ENCODE measurements at places on chromosomes 1 and 21. TPM values are rescaled to one million over a fixed set of nuclear protein-coding genes. Genes with fewer than 3 reads are reported as not detected.
A peak's percentile ranks its signal among the peaks of the same experiment; 100 is the strongest.

GRCh38 chr1:112754116-112754628 lies 39.0 kb upstream of the PPM1J start:
- no peak for DNase-seq

- no peak for DNase-seq
These were observed 19.5 kb upstream of the TNFRSF1B start for GRCh38 chr1:12147201-12147701.

- no peak for DNase-seq
These were observed 124.6 kb upstream of the IVNS1ABP start for GRCh38 chr1:185441605-185442004.

GRCh38 chr1:115717541-115717940 lies 51.0 kb downstream of the CASQ2 start:
- no peak for DNase-seq

- peak; percentile 98 for DNase-seq
These were observed at the start of gene LIX1L for GRCh38 chr1:145957443-145958319. LIX1L (minus strand) TSS chr1:145958017; CDS start chr1:145957927, 90 bp downstream.

- no peak for DNase-seq
These were observed 13.2 kb upstream of the UMODL1 start for GRCh38 chr21:42057851-42058437.

DNA sequence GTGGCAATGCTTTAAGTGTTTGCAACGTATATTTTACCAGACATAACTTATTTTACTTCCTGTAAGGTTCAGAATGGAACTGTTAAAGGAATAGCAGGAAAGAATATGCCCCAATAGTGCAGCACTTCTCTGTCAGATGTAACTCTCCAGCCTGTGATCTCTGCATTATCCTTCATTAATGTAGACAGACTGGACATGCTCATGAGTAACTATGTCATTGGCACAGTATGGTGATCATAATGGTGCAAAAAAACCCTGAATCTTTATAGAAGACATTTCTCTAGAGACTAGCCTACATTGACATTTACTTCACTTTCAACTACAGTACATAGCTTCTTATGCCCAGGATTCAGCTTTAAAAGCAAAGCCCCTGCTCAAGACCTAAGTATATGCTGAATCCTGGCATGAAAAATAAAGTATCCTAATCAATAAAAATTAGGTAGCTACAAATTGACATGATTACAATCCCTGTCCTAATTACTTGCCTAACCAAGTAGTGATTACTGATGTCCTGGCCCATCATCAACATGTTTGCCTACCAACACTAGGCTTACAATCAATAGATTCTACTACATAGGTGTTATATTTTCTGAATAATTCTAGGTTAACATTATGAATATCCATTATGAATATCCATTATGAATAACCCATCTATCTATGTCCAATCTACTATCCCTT lies 13.9 kb downstream of the COX20 start:
- DNase-seq: no peak

DNA sequence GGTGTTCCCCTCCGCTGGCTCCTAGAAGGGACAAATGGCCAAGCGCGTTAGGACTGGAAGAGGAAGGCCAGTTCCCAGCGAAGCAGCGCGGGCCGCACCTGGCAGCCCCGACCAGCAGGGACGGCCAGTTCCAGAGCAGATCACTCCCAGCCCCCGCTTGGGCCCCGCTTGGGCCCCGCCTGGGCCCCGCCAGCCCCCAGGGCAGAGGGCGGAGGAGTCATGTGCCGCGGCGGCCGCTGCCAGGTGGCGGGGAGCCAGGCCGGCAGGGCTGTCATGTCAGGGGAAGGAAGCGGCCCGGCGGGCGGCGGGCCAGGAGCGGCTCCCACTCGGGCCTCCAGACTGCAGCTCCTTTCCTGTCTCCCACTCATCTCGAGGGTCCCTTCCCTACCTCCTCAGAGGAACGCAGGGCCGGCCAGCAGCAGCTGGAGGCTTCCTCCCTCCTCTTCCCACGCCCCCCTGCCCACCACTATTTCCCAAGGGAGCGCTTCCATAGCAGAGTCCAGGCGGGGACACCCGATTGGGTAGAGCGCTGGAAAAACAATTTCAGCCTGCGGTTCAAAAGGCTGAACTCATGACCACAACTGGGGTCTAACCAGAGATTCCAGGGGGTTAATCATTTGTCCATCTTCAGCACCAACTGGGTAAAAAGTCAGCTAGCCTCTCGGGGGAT lies 16.5 kb downstream of the ZNF697 start:
- DNase-seq: peak; percentile 89

DNA sequence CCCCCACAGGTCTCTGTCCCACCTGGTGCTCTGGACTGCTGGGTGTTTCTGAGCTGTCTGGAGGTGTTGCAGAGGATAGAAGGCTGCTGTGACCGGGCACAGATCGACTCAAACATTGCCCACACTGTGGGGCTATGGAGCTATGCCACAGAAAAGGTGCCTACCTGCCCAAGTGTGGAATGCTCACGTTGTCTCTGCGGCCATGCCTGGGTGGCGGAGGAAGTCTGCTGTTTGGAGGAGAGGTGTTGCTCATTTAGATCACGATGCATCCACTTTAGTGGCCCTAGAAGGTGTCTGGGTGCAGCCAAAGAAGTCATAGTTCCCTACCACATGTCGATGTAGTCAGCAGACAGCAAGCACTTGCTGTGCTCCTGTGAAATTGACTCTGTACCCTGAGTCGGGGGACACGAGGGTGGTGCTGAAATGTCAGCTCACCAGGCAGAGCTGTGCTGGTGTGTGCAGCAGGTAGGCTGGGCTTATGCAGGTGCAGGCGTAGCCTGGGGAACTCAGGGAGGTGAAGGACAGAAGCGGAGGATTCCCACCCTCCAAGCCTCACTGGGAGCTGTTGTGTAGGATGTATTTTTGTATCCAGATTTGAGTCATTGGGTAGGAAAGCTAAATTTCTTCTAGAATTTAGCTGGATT lies 32.8 kb upstream of the PWP2 start:
- DNase-seq: no peak

- DNase-seq: no peak
These were observed 41.7 kb downstream of the WDR4 start for GRCh38 chr21:42837421-42838211.

GRCh38 chr1:3074800-3075199 lies 5.8 kb downstream of the PRDM16 start:
- no peak for DNase-seq

- DNase-seq: no peak
These were observed 278.2 kb downstream of the RRAGC start for GRCh38 chr1:38581396-38581795.

DNA sequence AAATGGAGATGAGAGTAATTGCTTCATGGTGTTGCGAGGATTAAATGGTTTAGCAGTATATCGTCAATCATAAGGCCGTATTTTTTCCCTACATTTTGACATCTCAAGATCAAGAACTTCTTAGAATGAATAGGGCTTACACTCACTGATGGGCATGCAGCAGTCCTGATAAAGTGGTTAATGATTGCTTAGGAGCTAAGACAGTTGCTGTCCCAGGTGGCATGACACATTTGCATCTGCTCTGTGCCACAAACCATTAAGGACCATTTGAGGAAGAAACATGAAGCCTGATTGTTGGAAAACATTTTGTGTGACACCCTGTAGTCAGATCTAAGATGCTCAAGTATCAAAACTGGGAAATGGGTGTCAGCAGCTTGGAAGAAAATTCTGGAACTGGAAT lies 81.0 kb upstream of the SGIP1 start:
- no peak for DNase-seq

GRCh38 chr1:230307213-230307612 lies 118.9 kb downstream of the PGBD5 start:
- no peak for DNase-seq

DNA sequence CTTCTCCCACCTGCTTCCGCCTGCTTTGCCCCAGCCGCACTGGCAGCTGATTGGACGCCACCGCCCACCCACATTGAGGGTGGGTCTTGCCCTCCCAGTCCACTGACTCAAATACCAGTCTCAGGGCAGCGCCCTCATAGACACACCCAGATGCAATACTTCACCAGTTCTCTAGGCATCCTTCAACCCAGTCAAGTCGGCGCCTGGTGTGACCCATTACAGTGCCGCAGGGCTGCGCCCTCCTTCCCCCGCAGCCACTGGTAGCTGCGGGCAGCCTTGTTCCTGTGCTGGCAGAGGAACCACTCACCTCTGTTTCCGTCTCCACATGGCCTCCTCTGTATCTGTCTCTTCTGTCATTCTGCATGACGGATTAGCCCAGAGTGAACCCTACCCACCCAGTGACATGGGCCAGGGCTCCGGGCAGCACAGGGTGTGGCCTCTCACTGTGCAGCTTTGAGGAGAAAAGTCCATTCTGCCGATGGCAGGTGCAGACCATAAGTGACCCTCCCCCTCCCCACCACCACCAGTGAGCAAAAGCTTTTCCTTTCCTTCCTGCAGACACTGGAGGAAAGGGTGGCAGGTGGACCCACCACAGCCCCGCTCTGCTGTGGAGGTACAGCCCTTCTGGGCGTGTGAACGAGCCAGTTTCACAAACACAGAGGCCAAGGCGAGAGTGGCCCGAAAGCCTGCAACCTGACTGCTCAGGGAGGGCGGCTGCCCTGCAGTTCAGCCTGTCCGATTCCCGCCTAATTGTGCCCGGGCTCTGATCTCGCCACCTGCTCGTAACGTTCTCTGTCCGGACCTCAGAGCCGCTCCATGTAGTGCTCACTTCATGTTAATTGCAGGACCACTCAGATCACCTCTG lies 57.1 kb downstream of the FAAP20 start:
- DNase-seq: peak; percentile 54

GRCh38 chr1:15952317-15953258 lies 23.3 kb downstream of the ZBTB17 start:
- no peak for DNase-seq

GRCh38 chr1:207259391-207259790 lies 62.1 kb upstream of the CD55 start:
- DNase-seq: no peak

DNA sequence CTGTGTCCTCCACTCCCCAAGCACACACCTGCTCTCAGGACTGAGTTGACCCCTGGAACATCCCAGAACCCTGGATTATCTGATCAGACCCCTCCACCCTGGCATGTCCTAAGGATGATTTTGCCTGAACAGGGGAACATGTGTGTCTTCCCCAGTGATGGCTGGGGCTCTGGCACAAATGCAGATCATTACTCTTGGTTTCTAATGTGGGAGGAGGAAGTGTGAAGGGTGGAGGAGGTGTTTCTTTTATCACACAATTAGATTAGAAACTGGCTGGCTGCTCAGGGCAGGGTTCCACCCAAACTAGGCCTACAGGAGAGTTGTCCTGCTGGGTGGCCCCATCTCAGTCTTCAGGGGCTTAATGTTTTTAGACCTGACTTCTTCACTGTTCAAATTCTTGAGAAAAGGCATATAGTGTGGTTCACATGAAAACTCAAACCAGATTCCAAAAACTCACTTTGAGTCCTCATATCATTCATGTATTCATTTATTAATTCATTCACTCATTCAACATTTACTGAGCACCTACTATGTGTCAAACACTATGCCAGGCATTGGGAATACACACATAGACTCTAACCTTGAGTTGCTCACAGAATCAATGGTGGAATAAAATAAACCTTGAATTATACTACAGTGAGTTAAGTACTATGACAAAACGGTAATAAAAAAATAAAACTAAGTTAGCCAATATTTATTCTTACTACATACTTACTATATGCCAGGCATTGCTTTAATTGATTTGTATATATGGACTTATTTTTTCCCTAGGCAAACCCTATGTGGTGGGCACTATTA lies 221.8 kb upstream of the JUN start:
- DNase-seq: no peak

DNA sequence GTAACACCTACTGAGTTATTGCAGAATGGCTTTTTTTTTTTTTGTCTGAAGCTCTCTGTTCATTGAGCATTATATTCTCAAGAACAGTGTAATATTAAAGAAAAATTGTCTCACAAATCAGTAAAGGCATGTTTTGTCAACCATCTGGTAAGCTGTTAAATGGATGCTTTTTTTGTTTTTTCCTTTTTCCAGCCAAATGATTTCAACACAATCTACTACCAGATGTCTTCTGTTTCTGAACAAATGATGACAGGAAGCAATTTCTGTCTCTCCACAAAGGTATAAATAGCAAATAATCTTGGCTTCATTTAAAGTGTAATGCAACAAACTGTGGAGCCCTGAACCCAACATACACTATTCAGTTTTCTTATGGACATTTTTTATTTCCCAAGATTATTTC lies 78.6 kb upstream of the RGS2 start:
- no peak for DNase-seq

The ARF1 gene
- 267 TPM for polyA plus RNA-seq

The ANGEL2 gene
- 45.9 TPM for polyA plus RNA-seq

The TMIGD3 gene
- polyA plus RNA-seq: 0.79 TPM

The LMX1A gene
- not detected for polyA plus RNA-seq

The TIAM1 gene
- 50.1 TPM for polyA plus RNA-seq

The ACTA1 gene
- polyA plus RNA-seq: 1.4 TPM

The CYYR1 gene
- polyA plus RNA-seq: 73.7 TPM

The LCE6A gene
- not detected for polyA plus RNA-seq

The ATAD3B gene
- 14.5 TPM for polyA plus RNA-seq

Data from left lung (tissue), 14 donors.